ENCODE measurements at places on chromosomes 12 and 14. TPM values are rescaled to one million over a fixed set of nuclear protein-coding genes. Genes with fewer than 3 reads are reported as not detected.

The TXNDC16 gene
- total RNA-seq, result 19.5 TPM

The NEUROD4 gene
- not detected for total RNA-seq

The FOXA1 gene
- total RNA-seq, result 1.0 TPM

The PCNX1 gene
- total RNA-seq, result 202 TPM

The PLA2G1B gene
- total RNA-seq, result not detected

The PRMT5 gene
- total RNA-seq, result 19.3 TPM

The MEG3 gene
- 0.10 TPM for total RNA-seq

The KIF26A gene
- 0.07 TPM for total RNA-seq

The B3GNT4 gene
- total RNA-seq, result not detected

The MLXIP gene
- total RNA-seq, result 83.2 TPM

The HEBP1 gene
- 12.1 TPM for total RNA-seq

The GPD1 gene
- total RNA-seq, result not detected

The KRT6C gene
- total RNA-seq, result not detected

All from CD4-positive, CD25-positive, alpha-beta regulatory T cell (primary cell).